Posterior cingulate gyrus (tissue), 11 donors: ENCODE measurements at places on chromosomes 12 and 14.
A peak's percentile ranks its signal among the peaks of the same experiment; 100 is the strongest.

DNA sequence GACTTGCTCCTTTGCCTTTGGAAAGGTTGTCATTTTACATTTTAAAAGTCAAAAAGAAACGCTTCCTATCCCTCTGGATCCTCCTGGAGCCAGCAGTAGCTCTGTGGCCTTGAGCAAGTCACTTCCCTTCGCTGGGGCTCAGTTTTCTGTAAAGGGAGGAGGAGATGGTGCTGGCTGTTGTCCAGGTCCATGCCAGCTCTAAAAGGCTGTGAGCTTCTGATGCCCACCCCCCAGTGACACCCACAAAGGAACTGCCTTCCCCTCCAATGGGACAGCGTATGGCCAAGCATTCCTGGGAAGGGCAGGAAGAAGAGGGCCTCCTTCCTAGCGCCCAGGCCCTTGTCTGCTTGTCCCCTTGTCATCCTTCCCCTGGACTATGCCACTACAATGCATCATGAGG, 81.5 kb downstream of the NTF3 start:
- no peak for DNase-seq

DNA sequence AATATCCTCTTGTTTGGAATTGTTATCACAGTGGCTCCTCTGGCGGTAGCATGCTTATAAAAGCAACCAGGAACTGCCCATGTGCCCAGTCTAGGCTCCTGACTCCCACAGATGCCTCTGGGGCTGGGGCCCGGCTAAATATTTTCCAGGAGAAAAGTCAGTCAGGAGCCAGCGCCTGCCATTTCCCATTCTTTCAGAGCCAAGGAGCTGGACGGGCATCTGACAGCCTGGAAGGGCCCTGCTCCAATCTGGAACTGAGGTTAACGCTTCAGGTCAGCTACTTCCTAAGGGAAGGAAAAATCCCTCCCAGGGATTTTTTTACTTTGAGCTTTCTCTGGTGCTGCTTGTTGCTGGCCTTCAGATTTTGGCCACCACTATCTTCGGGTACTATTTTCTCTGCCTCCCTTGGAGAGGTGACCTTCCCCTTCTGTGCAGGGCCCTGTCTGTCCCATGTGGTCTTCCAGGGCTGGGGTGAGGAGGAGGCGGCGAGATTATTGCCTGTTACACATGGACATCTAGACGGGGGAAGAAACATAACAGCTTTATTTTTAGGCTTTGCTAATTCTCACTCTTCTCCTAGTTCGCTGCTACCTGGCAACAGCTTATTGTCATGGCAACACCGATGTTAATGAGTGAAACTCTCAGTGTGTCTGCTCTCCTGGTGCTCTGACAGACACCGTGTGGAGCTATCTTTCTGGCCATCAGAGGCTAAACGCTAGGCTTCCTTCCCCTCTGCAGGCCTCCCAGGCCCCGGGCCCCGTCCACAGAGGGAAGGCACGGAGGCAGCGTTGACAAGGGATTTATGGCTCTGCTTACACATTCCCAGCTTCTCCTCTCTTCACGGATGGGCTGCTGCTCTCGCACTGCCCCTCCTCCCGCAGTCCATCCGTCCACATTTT, 160.4 kb downstream of the CACNA1C start:
- DNase-seq: peak; percentile 83

- DNase-seq: no peak
These were observed 161.3 kb downstream of the C12orf42 start for GRCh38 chr12:103334466-103334865.

DNA sequence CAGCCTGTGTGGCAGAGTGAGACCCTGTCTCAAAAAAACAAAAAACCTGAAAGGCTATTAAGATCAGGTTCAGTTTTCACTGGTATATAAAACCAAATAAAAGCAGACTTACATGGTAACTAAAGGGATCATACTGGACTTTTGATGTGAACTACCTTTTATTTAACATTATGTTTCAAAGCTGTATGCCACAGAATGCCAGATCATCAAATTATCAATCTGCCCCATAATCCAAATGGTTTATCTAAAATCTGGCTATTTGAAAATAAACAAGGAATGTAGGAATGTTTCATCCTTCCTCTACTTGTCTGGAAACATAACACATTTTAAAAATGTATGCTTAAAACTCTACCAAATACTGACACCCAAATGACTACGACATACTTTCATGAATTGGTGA, 14.2 kb downstream of the NID2 start:
- no peak for DNase-seq

DNA sequence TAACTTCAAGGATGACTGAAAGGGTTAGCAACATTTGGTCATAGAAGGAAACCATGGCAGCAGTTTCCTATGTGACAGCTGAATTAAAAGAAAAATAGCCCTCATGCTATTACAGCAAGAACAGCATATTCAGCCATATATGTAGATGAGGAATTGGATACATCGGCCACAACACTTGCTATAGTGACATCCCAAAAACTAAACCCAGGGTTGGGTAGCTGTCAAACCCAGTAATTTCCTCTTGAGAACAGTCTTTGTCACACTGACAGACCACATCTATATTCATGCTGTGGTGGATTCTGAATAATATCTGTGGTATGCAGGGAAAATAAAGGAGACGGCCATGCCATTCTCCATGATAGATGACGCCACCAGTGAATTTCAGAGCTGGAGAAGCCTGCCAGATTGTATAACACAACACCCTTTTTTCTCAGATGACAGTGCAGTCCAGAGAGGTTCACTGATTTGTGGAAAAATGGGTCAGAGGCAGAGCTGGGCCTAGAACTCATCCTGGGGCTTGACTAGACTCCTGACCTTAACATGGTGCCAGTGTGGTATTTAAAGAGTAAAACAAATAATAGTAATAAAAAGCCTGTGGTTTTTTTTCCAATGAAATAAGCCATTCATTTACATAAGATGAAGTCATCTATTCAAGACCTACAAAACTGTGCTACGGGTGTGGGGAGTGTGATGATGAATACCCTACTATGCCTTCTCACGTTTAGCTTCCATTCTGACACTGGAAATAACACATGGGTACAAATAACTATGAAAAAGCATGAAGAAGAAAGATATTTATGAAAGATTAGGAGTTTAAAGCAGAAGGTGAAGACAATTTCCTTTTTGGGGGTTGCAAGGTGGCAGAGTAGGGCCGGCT, 32.3 kb downstream of the EFCAB11 start:
- no peak for DNase-seq

DNA sequence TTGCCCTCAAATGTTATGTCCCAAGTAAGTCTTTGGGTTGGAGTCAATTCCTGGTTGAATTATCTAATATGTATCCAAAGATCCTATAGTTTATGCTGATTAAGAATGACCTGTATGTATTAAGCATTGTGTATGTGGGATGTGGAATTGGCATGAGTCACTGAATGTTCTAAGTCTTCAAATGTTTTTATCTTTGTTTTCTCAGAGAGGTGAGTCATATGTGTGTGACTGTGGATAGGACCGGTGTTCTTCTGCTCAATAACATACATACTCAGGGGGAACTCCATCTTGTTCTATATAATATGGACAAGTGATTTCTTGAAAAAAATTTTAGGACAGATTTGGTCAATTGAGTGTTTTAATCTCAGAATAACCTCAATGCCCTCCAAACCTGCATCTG, 57.9 kb downstream of the NAV3 start:
- DNase-seq: no peak

DNA sequence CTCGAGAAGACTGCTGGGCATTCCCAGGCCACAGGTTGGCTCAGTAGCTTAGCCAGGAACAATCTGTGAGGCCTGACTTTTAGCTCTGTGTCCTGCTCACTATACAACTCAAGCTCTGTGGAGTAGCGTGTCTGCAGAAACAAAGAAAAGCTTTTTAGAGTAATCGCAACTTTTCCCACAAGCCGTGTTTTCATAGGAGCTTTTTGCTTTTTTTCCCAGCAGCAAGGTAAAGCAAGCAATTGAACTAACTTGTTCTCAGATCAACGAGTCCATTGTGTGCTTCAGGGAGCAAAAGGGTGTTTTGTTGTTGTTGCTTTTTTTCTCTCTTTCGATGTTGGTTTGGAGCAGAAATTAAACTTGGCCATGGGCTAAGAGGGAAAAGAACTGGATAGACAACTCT, 97.3 kb upstream of the BCL2L14 start:
- DNase-seq: no peak

GRCh38 chr12:93184672-93185368, 192.9 kb upstream of the NUDT4 start:
- no peak for DNase-seq

GRCh38 chr12:46360908-46361666, 11.5 kb downstream of the SLC38A2 start:
- no peak for DNase-seq

DNA sequence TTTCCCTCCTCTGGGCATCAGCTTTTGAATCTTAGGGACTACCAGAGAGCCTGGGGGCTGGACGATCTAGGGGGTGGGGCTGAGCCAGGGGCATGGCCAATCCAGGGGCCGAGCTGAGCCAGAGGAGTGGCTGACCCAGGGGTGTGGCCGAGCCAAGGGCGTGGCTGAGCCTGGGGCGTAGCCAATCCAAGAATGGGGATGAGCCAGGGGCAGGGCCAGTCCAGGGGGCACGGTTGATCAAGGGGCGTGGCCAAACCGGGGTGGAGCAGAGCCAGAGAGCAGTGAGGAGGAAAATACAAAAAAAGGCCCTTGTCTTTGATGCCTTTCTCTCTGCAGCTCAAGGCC, 219.3 kb upstream of the NOS1 start:
- peak; percentile 19 for DNase-seq

DNA sequence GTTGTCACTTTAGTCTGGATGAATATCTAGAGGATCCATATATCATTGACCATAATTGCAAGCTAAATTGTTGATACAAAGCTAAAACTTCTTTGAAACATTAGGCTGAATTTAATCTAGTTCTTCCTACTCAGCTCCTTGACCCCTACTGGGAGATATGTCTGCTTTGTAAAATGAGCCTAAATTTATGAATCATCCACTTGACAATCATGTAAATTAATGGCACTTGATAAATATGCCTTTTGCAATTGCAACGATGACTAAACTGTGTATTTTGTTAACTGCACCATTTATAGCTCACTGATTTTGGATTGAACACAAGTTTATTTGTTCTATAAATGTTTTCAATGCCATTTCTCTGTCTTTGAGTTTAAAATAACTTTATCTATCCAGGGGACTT, 1616.5 kb upstream of the FLRT2 start:
- DNase-seq: no peak

DNA sequence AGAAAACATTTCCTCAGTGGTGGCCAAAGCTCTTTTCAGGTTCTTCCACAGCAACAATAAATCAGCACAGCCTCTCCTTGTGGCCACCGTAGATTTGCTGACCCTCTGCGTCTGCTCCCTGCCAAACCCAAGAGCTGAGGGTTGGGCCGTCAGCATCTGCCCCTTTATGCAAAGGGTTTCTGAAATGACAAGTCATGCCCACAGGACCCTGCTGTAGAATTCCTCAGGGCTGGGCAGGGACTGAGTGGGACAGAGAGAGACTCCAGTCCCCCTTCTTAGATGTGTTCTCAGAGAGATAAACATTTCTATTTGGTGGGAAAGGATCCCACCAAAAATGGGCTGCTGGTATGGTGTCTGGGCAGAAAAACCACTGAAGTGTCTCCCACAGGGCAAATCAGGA, 233.0 kb upstream of the PLXNC1 start:
- DNase-seq: no peak

DNA sequence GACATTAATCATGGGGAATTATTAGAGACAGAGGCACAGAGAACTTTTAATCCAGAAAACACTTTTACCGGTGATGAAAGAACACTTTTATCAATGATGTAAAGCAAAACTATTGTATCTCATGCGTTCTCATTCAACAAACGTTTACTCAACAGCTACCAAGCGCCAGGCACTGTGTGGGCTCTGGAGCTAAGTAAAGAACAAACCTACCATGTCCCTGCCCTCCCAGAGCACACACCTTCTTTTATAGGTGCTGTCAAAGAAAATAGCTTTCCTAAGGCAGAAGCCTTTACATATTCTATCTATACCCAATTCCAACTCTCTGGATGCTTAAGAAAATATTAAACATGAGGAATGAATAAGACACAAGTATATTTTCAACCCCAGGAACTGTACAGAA, 91.1 kb downstream of the FOXN3 start:
- DNase-seq: no peak

GRCh38 chr12:79514730-79515529, 175.8 kb downstream of the PAWR start:
- no peak for DNase-seq

DNA sequence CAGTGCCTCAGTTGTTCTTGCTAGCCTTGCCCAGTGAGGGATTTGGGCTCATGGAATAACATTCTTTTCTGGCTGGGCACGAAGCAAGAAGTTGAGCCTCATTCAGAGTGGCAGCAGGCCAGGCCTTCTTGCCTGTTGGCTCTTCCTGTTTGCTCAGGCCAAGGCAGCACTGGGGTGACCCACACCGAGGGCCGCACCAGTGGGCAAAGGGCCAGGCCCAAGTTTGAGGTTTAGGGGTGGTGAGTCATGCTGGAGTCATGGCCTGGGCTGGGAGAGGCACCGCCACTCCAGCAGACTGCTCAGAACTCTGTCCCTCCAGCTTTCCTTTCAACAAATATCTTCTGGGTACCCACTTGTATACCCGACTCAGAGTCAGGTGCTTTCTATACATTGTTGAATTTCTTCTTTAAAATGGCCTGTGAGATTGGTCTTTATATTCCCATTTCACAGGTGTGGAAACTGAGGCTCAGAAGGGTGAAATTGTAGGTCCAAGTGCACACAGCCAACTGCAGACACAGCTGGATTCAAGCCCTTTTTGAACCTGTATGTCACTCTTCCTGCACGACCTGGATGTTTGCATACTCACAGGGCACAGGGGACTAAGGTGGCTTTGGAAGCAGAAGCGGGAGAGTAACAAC, 279.4 kb downstream of the FOXN3 start:
- DNase-seq: no peak

DNA sequence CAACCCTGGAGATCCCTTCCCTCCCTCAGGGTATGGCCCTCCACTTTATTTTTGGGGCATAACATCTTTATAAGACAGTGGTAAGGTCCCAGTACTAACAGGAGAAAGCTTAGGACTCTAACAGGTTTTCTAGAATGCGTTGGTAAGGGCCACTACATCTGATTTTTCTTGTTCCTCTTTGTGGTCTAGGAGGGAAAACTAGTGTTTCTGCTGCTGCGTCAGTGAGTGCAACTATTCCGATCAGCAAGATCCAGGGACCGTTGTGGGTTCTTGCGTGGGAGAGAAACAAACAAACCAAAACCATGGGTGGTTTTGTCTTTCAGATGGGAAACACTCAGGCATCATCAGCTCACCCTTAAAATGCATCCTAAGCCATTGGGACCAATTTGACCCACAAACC, 123.6 kb upstream of the SLC16A7 start:
- DNase-seq: no peak

DNA sequence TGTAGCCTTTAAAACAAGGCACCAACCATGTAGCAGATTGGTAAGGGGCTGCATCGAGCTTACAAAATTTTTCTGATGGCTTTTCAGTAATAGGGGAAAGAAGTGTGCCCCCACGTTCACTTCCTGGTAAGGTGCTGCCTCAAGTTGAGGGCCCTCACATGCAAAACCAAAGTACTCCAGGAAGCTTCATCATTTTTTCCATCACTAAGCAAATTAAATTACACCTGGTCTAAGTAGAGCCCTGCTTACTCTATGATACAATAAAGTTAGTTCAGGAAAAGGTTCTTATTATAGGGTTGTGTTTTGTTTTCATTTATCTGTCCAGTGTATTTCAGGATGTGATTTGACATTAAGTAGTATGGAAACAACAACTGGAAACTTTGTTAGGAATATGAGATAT, 15.0 kb upstream of the AKAP5 start:
- no peak for DNase-seq

GRCh38 chr14:20680843-20681347, 3.5 kb upstream of the RNASE4 start:
- DNase-seq: no peak
